ENCODE measurements at places on chromosomes 6 and 20.

DNA sequence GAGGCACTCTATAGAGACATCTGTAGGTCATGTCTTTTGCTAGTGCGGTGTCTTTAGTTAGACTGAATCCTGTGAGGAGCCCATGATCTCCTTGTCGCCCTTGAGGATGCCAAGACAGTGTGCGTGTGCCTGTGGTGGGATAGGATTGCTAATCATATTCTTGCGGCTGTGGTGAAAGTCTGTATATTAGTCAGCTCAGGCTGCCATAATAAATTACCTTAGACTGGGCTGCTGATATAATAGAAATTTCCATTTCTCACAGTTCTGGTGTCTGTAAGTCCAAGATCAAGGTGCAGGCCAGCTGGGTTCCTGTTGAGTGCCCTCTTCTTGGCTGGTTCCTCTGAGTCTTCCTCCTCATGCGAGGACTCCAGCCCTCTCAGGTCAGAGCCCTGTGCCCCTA, 141.2 kb downstream of the JARID2 start:
- DNase-seq = no peak

DNA sequence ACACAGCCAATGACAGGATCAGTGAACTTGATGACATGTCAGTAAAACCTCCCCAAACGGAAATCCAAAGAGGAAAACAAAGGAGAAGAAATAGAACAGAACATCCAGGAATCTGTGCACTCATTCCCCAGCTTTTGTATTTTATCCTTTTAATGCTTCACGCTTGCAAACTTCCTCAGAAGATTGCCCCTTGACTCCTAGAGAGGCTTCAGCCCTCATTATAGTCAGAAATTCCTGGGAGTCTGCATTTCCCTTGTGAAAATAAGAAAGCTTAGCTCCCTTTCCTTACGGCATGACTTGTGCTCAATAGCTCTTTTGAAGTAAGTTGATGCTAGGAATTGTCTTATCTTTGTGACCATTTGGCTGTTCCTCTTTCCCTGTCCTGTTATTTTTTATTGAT, 313.6 kb upstream of the OPRM1 start:
- DNase-seq = no peak

DNA sequence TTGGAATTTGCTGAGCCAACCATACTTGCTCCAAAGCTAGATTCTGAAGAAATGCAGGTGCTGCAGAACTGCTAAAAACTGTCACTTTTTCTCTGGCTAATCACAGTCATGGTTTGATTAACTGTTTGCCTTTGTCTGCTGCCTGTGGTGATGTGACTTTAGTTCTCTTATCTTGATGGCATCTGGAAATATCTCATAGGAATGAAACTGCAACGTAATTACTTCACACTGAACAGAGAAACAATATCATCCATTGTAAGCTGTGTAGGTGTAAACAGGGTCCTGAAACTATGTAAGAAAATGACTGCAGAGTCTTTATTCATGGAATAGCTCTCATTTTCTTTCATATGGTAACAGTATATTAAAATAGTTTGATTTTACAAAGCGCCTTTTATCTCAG, 721.9 kb upstream of the HS3ST5 start:
- no peak for DNase-seq

GRCh38 chr6:39233333-39233732, 4.1 kb upstream of the KCNK5 start:
- DNase-seq = no peak

- DNase-seq = no peak
These were observed 411.2 kb downstream of the EYS start for GRCh38 chr6:65295812-65296211.

- DNase-seq = no peak
These were observed 87.3 kb downstream of the FAM120B start for GRCh38 chr6:170393807-170394399.
